ENCODE measurements at places on chromosomes 6 and 20. TPM values are rescaled to one million over a fixed set of nuclear protein-coding genes. Genes with fewer than 3 reads are reported as not detected.

GRCh38 chr20:45041464-45042337 lies 59.2 kb downstream of the KCNS1 start:
- DNase-seq = no peak

DNA sequence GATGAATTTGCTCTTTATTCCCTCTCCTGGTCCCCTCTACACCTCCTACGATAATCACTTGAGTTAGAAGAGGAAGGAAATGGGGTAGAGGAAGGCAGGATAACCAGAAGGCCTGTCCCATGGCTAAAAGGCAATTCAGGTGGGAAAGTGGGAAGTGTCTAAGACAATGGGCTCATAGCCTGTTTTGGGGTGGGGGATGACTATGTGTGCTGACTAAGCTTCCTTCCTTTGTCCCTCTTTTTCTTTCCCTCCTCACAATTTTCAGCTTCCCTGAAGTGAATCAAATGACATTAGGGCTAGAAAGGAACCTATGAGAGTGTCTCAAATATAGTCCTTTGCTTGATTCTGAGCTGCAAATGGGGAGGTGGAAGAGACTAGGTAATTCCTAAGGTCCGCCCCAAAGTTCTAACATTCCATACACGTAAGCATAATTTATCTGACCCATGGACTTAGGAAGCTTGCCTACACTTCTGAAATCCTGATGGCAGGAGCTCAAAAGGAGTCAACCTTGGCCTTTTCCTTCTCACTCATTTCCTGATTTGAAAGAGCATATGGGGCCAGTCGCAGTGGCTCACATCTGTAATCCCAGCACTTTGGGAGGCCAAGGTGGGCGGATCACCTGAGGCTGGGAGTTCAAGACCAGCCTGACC lies 24.3 kb downstream of the EDEM2 start:
- DNase-seq = no peak

DNA sequence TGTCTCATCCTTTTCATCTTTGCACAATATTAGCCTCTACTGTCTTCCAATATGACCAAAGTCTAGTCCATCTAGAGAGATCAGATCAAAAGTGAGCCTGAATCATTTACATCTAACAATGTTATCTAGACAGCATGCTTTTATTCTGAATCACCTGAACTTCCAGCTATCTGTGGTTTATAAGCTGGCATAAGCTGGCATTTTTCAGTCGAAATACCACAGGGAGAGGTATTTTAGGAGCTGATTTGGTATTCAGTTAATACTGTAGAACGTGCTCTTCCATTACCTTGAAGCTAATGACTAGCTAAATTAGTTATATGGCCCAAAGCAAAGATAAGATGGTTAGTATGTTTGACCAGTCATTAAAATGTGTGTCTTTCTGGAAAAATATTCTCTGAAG lies 188.3 kb upstream of the AGPAT4 start:
- DNase-seq = no peak

GRCh38 chr6:139820210-139820609 lies 445.8 kb upstream of the CITED2 start:
- no peak for DNase-seq

- DNase-seq = no peak
Observed at GRCh38 chr6:36355819-36356218, 19.1 kb upstream of the BNIP5 start.

GRCh38 chr20:50314678-50315335 lies 124.2 kb downstream of the CEBPB start:
- no peak for DNase-seq

- DNase-seq = no peak
Observed at GRCh38 chr6:47483516-47483852, 5.9 kb downstream of the CD2AP start.

GRCh38 chr6:157668009-157668401 lies 155.0 kb upstream of the SNX9 start:
- no peak for DNase-seq

The ACTL10 gene
- polyA plus RNA-seq = 3.9 TPM

The TBX18 gene
- not detected for polyA plus RNA-seq

Measured in immature natural killer cell (primary cell).